Erythroblast (primary cell): ENCODE measurements at places on chromosomes 11 and 22.
A peak's percentile ranks its signal among the peaks of the same experiment; 100 is the strongest.

- peak; percentile 76 for DNase-seq
These were observed 531 bp downstream of the PIM3 start for GRCh38 chr22:49961005-49961600.

GRCh38 chr22:27149921-27150543, 492.6 kb downstream of the MIAT start:
- DNase-seq: no peak

DNA sequence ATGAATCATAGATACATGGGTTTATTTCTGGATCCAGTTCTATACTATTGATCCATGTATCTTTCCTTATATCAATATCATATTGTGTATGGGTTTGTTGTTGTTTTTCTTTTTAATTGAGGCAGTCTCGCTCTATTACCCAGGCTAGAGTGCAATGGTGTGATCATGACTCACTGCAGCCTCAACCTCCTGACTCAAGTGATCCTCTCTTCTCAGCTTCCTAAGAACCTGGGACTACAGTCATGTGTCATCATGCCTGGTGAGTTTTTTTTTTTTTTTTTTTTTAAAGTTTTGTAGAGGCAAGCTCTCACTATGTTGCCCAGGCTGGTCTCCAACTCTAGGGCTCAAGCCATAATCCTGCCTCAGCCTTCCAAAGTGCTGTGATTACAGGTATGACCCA, 1589.4 kb upstream of the TENM4 start:
- DNase-seq: no peak

DNA sequence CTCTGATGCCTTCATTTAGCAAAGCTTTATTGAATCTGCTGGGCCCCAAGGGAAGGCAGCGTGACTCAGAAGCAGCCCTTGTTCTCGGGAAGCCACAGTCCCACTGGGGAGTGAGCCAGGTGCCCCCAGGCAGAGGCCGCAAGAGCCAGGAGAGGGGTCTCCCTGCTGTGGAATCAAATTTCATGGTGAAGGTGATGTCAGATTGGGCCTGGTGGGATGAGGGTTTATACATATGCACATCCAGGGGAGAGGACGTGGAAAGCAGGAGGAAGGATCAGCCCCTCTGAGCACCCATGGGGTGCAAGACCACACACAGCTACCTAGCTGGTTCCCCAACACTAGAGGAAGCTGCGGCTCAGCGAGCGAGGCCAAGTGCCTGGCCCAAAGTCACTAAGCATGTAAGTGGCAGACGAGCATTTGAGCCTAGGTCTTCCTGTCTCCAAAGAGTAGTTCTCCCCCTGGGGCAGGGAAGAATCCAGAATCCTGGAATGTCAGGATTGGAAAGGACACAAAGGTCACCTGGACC, 2.0 kb downstream of the SYNGR1 start:
- no peak for DNase-seq

DNA sequence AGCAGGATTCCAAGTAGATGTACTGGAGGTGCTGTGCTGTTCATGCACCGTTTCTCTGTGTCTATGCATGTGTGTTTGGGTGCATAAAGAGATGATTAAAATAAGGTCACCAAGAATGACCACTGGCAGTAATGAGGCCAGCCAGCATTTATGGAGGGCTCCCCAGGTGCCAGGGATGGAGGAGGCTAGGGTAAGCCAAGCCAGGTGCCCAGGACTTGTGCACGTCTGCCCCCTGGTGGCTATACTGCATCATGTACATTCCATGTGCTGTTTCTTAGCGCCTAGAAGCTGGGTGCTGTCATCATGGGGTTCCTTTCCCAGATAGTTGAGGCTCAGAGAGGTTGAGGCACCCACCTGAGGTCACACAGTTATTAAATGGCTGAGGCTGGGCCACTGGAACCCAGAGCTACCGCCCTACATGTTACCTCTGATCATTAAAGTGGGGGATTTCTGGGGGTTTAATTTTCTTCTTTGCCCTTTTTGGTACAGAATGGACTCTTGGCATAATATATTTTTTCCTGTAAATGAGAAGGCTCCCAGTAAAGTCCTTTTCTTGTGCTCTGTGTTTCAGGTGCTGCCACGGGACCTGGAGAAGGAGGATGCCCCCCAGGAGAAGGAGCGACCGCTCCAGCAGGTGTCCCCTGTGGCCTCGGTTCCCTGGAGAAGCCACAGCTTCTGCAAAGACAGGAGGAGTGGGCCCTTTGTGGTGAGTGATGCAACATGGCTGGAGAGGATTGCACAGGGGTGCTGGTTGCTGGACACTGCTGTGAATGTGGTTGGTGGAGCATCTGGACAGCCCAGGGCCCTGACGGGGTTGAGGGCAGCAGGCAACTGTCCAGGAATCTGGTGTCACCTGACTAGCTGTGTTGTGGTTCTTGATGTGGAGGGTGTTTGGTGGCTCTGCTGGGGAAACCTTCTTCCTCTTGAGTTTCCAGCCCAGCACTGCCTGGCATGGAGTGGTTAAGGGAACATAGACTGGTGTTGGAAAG, 96.4 kb downstream of the KIAA1671 start:
- DNase-seq: peak; percentile 78

DNA sequence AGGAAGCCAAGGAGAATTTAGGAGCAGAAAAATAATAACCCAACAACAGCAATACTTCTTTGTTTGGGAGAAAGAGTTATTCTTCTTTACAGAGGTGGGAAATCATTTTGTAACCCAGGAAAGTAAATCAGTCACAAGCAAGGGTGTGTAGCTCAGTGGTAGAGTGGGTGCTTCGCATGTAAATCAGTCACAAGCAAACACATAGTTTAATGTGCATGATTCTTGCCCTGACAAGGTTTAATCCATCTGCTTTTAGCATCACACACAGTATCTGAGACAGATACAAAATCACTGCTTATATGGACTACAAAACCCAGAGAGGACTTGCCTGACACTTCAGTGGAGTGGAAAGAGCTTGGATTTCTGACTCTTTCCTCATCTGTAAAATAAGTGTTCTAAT, 82.0 kb downstream of the RELT start:
- no peak for DNase-seq

DNA sequence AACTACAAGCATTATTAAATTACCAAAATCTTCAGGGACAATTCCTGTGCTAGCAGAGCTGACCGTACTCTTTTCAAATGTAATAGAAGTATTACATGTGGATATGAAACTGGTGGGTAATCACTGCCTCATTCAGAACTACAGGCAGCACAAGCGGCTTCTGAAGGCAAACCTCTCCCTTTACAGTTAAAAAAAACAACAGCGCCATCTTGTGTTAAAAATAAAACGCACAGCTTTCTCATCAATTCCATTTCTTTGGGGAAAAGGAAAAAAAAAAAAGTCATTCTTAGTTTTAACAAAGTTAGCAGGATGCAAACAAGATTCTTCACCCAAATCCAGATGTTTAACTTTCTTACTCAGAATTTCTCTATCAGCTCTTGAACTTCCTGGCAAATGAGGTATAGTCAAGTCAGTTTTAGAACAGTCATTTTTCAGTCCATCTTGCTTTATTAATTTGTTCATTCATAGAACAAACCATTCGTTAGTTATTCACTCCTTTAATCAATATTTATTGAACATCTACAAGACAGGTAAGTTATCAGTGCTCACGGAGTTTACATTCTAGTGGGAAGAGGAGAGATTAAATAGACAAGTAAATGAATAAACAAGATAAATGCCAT, 331.8 kb upstream of the MPPED2 start:
- peak; percentile 19 for DNase-seq

GRCh38 chr11:82826526-82826925, 73.7 kb downstream of the PRCP start:
- no peak for DNase-seq

GRCh38 chr22:30357236-30357570, 396 bp downstream of the CCDC157 start:
- no peak for DNase-seq

DNA sequence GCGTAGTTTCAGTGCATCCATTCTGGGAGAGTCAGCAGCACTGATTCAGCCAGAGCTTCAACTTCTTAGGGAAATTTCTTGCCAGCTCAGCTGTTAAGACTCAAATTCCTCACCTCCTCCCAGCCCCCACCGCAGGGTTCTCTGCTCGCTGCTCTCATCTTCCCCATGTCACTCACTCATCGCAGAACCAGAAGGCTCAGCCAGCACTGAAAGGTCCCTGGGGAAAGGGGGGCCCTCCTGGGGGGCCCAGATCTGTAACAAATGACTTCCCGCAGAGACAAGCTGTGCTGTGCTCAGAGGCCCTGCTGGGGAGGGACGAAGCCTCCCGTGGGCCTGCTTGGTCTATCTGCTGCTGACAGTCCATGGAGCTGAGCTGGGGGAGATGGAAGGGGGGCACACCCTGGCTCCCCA, 220.6 kb downstream of the NTM start:
- no peak for DNase-seq

GRCh38 chr22:47293368-47294221, 531.1 kb downstream of the TBC1D22A start:
- no peak for DNase-seq

DNA sequence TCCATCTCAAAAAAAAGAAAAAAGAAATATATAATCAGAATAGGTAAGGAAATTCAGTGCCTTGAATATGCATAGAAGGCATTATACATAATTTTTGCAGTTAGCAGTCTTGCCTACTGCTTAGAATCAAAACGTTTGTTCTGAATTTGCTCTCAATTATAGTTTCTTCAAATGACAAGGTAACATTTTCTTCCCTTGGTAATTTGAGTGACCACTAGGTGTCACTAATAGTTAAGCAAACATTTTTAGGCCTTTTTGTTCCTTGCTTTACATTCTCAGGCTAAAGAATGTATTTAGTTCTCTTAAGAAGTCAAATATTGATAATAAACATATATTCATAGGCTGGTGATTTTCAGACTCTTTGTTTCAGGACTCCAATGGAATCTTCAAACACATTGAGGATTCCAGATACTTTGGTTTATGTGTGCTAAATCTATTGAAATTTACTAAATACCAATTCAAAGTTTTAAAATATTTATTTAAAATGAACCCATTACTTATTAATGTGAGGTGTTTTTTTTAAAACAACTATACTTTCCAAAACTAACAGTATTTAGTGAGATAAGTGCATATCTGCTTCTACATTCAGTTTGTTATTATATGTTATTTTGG, 55.0 kb upstream of the DEPDC7 start:
- DNase-seq: peak; percentile 60

- DNase-seq: no peak
These were observed 97.6 kb downstream of the SLC1A2 start for GRCh38 chr11:35321532-35322317.
